ENCODE measurements at places on chromosomes 11 and 22. TPM values are rescaled to one million over a fixed set of nuclear protein-coding genes. Genes with fewer than 3 reads are reported as not detected.

DNA sequence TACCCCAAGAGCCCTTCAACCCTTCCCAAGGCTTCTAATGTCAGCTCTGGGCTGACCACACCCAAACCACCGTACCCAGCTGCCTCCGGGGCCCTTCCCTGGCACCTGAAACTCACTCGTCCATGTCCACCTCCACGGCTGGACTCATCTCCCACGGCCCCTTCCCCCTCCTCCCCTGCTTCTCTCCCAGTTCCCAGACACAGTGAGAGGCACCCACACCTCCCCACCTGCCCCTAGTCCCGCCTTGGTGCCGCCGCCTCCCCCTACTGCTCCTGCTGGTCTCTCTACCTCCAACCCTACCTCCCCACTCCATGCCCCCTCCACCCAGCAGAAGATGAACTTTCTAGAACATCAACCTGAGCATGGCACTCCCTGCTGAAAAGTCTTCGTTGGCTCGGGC is 39.5 kb downstream of the ELFN2 start:
- no peak for DNase-seq
- no peak overlapping the region for H3K4me3 ChIP-seq
- no peaks in the 10 kb centered on the region for H3K4me1 ChIP-seq
- no peaks in the 10 kb centered on the region for H3K27me3 ChIP-seq

DNA sequence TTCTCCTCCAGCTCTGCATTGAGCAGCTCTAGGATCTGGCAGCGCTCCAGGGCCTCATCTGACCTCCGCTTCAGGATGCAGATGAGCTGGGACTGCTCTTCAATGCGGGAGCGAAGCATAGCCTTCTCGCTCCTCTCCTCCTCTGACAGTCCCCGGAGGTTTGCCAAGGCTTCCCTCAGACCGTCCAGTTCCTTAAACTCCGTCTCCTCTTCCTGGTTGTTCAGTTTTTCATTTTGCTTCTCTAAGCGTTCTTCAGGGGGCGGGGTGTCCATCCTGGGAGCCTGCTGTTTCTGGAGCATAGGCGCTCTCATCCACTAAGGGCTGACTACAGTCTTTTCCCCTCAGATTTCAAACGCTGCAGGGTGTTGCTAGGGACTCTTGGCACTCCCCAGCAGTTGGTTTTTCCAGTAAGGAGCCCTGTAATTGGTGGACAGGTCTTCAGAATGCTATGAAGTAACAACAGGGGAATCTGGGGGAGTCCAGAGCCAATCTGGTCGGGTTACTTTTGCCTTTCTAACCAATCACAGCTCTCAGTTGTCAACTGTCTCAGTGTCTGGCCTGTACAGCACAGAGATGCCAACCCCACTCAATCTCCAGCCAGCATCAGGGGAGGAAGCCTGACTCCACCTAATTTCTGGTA is at the start of gene CCDC89:
TSS of gene CCDC89 (minus strand) at position 376 of the 640 bp plus-strand sequence. CDS start at position 311, 65 bp downstream.
- no peak within 1 kb of the TSS for H3K27ac ChIP-seq
- no peak within 1 kb of the TSS for H3K4me3 ChIP-seq
- no peak for DNase-seq
- peaks cover 24% of the 10 kb centered on the region for H3K4me1 ChIP-seq
- peaks cover 7% of the 10 kb centered on the region for H3K27me3 ChIP-seq

GRCh38 chr11:64876229-64876750 is 2.1 kb downstream of the EHD1 start:
- peak overlapping the region; percentile 67 for H3K27ac ChIP-seq
- DNase-seq, result no peak
- H3K36me3 ChIP-seq, result peaks cover 58% of the 10 kb centered on the region
- peaks cover 64% of the 10 kb centered on the region for H3K4me1 ChIP-seq

GRCh38 chr11:14894657-14895598 is 2.9 kb upstream of the CYP2R1 start:
- DNase-seq, result no peak
- H3K4me3 ChIP-seq, result no peak overlapping the region
- peak overlapping the region; percentile 43 for H3K27ac ChIP-seq
- H3K27me3 ChIP-seq, result no peaks in the 10 kb centered on the region
- H3K4me1 ChIP-seq, result peaks cover 39% of the 10 kb centered on the region

DNA sequence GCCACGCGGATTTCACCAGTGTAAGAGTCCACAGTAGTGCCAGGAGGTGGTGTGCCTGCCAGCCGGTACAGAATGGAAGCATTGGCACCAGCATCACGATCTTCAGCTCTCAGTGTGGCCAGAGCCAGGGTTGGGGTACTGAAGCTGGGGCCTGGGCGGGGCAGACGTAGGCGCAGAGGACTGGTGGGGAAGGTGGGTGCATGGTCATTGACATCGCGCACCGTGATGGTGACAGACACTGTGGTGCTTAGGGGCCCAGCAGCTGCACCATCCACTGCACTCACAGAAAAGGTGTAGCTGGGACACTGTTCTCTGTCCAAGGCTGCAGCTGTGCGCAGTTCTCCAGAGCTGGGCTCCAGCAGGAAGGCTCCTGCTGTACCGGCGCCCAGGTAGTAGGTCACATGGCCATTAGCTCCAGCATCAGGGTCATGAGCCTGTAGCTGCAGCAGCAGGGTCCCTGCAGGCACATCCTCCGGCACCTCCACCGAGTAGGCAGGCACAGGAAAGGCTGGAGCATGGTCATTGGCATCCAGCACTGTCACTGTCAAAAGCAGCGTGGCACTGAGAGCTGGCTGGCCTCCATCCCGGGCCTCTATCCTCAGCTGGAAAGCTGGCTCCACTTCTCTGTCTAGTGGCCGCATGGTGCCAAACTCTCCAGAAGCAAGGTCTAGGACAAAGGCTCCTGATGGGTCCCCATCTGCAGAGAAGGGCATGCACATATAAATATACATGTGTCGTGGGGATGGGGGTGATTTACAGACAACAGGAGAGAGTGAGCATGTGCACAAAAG is 7.9 kb upstream of the TPP1 start:
- no peaks in the 10 kb centered on the region for H3K27me3 ChIP-seq
- peaks cover 13% of the 10 kb centered on the region for H3K4me1 ChIP-seq
- peak overlapping the region; percentile 54 for H3K4me3 ChIP-seq

DNA sequence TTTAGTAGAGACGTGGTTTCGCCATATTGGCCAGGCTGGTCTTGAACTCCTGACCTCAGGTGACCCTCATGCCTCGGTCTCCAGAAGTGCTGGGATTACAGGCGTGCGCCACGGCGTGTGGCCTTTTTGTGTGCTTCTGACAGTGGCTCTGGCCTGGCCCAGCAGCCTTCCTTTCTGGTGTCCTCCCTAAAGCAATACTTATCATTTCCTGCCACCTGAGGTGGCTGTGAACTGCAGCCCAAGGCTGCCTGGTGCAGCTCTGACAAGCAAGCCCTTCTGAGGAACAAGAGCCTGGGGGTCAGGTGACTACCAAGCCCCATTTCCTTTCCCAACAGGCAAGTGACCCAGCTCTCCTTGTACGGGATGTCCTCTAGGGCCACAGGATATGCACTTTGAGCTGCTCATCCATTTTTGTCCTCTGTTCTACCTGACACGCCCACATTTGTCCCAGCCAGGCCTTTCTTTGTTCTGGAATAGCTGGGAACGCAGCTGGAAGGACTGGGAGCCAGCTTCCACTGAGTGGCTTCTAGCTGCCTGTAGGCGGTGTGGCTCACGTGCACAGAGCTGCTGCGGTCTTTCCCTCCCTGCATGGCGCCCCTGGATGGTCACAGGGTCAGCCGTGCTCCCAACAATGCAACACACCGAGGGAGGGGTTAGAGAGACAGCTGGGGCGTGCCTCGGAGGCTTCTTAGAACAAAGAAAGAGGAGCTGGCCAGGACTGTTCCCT is 12.3 kb upstream of the BID start:
- peaks cover 1% of the 10 kb centered on the region for H3K4me1 ChIP-seq
- DNase-seq, result no peak
- no peaks in the 10 kb centered on the region for H3K36me3 ChIP-seq
- peaks cover 5% of the 10 kb centered on the region for H3K27me3 ChIP-seq

GRCh38 chr11:80872116-80872728 is 1431.4 kb upstream of the TENM4 start:
- H3K36me3 ChIP-seq, result no peaks in the 10 kb centered on the region
- H3K27me3 ChIP-seq, result no peaks in the 10 kb centered on the region
- H3K27ac ChIP-seq, result no peak overlapping the region
- H3K4me1 ChIP-seq, result no peaks in the 10 kb centered on the region
- no peak for DNase-seq

Gene MAPK11
- 20.9 TPM for total RNA-seq

Gene PDE3B
- 58.8 TPM for total RNA-seq

DNA sequence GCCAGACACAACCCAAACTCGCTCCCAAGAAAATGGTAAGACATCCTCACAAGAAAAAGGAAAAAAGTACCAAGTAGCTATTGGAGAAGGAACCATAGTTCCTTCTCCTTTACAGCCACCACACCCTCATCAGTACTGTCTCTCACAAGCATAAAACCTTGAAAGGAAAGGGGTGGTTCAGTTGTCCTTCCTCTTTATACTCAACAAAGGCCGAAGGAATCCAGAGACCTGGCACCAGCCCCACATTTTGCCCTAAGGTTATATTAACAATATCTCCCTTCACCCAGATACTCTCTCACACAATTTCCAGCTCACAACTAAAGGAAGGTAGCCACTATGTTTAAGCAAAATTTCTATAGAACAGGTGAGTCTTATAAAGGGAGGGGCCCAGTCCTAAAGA is 8.5 kb downstream of the FHIP1B start:
- no peak for DNase-seq
- H3K4me1 ChIP-seq, result peaks cover 23% of the 10 kb centered on the region
- no peaks in the 10 kb centered on the region for H3K27me3 ChIP-seq
- H3K36me3 ChIP-seq, result peaks cover 23% of the 10 kb centered on the region
- no peak overlapping the region for H3K27ac ChIP-seq
- H3K4me3 ChIP-seq, result no peak overlapping the region

Gene C11orf87
- not detected for total RNA-seq

Gene TRIM22
- 96.0 TPM for total RNA-seq

Gene B4GALNT4
- 1.5 TPM for total RNA-seq

Gene OR5M3
- not detected for total RNA-seq

GRCh38 chr11:43933608-43934551 is 8.6 kb upstream of the C11orf96 start:
- no peak overlapping the region for H3K4me3 ChIP-seq
- H3K36me3 ChIP-seq, result no peaks in the 10 kb centered on the region
- H3K4me1 ChIP-seq, result no peaks in the 10 kb centered on the region

Gene C11orf16
- total RNA-seq, result not detected

Gene OR5AL1
- total RNA-seq, result not detected

GRCh38 chr11:117717485-117718314 is 79.3 kb downstream of the DSCAML1 start:
- no peaks in the 10 kb centered on the region for H3K27me3 ChIP-seq
- H3K36me3 ChIP-seq, result no peaks in the 10 kb centered on the region
- H3K27ac ChIP-seq, result no peak overlapping the region
- H3K4me1 ChIP-seq, result no peaks in the 10 kb centered on the region

GRCh38 chr11:60830478-60831142 is 11.3 kb upstream of the CCDC86 start:
- no peak for DNase-seq
- no peaks in the 10 kb centered on the region for H3K36me3 ChIP-seq
- H3K4me1 ChIP-seq, result peaks cover 37% of the 10 kb centered on the region
- peaks cover 16% of the 10 kb centered on the region for H3K27me3 ChIP-seq

DNA sequence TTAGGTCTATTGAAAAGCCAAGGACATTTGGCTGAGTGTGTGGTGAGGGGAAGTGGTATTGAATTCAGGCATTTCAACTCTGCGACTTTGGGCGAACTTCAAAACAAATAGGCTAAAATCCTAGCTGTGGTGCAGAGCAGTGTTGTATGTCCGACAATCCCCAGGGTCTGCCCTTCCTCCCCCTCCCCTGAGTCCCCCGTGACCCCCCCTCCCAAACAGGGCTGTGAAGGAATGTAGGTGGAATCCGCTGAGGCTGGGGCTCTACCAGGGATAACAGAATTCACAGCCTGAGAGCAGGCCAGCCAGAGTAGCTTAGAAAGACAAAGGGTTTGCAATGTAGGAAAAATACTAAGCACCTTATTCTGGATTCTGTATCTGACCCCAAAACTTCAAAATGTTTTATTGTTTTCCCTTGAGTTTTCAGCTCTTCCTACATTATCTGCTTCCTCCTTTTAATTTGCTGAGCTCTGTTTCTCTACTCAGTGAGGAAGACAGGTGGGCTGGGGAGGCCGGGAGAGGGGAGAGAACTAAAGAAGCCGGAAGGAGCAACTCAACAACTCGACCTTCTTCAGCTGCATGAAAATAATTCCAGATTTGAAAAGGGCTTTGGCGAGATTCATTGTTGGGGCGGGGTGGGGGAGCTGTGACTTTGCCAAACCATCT is 315.2 kb downstream of the BLID start:
- H3K27ac ChIP-seq, result no peak overlapping the region
- DNase-seq, result no peak
- no peak overlapping the region for H3K4me3 ChIP-seq
- no peaks in the 10 kb centered on the region for H3K36me3 ChIP-seq
- no peaks in the 10 kb centered on the region for H3K4me1 ChIP-seq
- no peaks in the 10 kb centered on the region for H3K27me3 ChIP-seq

DNA sequence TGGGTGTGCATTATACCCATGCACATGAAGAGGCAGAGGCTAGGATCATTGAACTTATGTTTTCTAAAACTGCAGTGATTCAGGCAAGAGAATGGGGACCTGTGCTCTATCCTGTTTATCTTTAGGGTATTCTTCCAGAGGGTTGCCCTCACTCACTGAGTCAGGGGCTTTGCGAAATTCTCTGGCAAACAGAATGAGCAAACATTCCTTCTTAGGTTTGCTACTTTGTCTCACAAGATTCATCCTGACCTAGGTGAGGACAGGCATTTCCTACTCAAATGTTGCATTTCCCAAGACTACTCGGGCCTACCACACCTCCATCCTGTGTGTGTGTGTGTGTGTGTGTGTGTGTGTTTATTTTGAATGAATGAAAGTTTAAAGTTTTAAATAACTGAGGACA is 2.7 kb upstream of the EIF3M start:
- no peaks in the 10 kb centered on the region for H3K27me3 ChIP-seq

Gene MMP8
- not detected for total RNA-seq

DNA sequence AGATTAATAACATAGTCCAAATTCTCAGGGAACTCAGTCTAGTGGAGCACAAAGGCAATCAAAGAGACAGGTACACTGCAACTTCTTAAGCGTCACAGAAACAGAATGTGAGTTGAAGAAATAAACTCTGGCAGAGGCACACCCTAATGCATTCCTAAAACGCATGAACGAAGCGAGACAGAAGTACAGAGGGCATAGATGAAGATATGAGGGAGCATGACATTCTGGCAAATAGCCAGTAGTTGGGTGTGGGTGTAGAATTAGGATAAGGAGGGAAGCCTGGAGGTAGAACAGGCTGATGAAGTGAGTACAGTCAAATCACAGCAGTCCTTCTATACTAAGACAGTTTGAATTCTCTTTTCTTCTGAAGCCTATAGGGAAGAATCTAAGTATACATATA is 838.7 kb upstream of the API5 start:
- H3K4me3 ChIP-seq, result no peak overlapping the region
- H3K4me1 ChIP-seq, result no peaks in the 10 kb centered on the region
- no peaks in the 10 kb centered on the region for H3K27me3 ChIP-seq
- no peak overlapping the region for H3K27ac ChIP-seq

Gene SEC14L2
- 32.7 TPM for total RNA-seq

Gene KRTAP5-10
- not detected for total RNA-seq
